H9 (cell line): ENCODE measurements at places on chromosomes 5 and 9. TPM values are rescaled to one million over a fixed set of nuclear protein-coding genes. Genes with fewer than 3 reads are reported as not detected.
A peak's percentile ranks its signal among the peaks of the same experiment; 100 is the strongest.

RCL1 gene
- total RNA-seq: 34.4 and 34.5 TPM in 2 replicates

IFNE gene
- not detected in 2 replicates for total RNA-seq

CEP72 gene
- 24.8 and 26.7 TPM in 2 replicates for total RNA-seq

TTC16 gene
- not detected in 2 replicates for total RNA-seq

CHSY3 gene
- 0.37 and 0.42 TPM in 2 replicates for total RNA-seq

TRIM36 gene
- total RNA-seq: 14.6 and 19.3 TPM in 2 replicates

SUSD1 gene
- total RNA-seq: 7.7 and 8.1 TPM in 2 replicates

UNC13B gene
- total RNA-seq: 43.5 and 48.2 TPM in 2 replicates

GRCh38 chr5:56670916-56671315, 144.4 kb upstream of the MAP3K1 start:
- peaks cover 18% of the 10 kb centered on the region for H3K4me1 ChIP-seq
- DNase-seq: no peak
- H3K27ac ChIP-seq: no peak overlapping the region
- H3K27me3 ChIP-seq: no peaks in the 10 kb centered on the region; the same call in 1 of the 2 replicates
- no peak overlapping the region for H3K4me3 ChIP-seq

DNA sequence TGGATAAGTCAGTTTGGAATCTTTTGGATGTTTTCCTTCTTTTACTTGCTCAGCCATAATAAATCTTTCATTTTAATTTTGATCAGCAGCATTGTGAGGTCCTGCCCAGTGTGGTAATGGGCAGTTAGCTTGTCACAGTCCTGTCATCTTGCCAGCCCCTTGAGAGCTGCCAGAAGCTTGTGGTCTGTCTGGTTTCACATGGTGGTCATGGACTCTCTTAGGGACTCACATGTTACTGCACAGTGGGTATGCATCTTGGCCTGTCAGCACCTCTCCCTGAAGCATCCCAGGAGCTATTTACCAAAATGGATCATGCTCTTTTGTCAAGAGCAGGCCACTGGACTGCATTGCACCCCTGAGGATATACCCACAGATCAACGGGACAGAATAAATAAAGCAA, 60.3 kb downstream of the DAPK1 start:
- H3K4me1 ChIP-seq: peaks cover 3% of the 10 kb centered on the region; the same call in 1 of the 2 replicates
- peaks cover 11% of the 10 kb centered on the region; the same call in 1 of the 2 replicates for H3K36me3 ChIP-seq
- no peaks in the 10 kb centered on the region for H3K27me3 ChIP-seq
- no peak overlapping the region for H3K27ac ChIP-seq

DNA sequence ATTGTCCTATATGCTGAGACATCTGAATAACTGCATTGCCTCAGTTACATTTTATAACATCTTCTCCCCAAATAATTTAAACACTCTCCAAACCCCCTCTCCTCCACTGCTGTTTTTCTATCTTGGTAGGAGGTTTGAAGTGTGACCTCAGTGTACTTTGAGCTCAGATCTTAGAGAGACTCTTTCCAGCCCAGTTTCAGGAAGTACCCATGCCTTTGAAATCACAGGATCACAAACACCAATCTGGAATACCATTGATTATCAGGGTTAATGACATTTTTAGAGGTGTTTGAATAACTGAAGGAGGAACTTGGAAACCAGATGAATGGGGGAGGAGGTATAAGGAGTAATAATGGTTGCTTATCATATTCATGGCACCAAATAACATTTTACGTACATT, 93.2 kb downstream of the GCNT1 start:
- no peaks in the 10 kb centered on the region for H3K27me3 ChIP-seq
- H3K36me3 ChIP-seq: no peaks in the 10 kb centered on the region
- no peak overlapping the region for H3K27ac ChIP-seq
- no peak for DNase-seq
- no peak overlapping the region for H3K4me3 ChIP-seq

- no peak overlapping the region for H3K27ac ChIP-seq
- H3K4me3 ChIP-seq: no peak overlapping the region
- no peaks in the 10 kb centered on the region for H3K36me3 ChIP-seq
- H3K27me3 ChIP-seq: no peaks in the 10 kb centered on the region
- DNase-seq: peak; percentile 38
These were observed 107.2 kb upstream of the STC2 start for GRCh38 chr5:173435447-173435846.

DNA sequence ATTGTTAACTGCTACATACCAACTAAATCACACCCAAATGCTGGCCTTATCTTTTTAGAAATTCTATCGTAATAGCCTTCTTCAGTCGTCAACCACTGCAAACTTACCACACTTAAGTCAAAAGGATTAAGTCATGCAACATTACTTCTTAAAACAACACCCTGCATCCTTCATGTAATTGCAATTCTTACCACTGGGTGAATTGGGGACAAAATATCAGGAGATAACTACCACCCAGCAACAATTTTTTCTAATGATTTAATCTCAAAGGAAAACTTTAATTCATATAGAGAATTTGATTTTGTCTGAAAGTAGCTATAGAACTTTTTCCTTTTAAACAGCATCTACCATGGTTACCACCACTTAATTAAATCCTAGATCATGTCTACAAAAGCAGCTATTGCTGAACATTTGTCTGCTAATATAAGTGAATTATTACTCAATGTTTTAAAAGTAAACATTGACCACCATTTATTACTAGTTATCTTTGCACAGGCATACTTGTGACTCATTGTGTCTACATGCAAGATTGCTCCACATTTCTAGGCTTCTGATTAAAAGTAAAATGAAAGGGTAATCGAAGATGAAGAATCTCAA, 10.5 kb downstream of the MLLT3 start:
- H3K27ac ChIP-seq: no peak overlapping the region
- H3K27me3 ChIP-seq: no peaks in the 10 kb centered on the region
- DNase-seq: no peak

- 0 out of 2 replicates have a peak, but pooled peaks cover 5% of the 10 kb centered on the region for H3K4me1 ChIP-seq
- DNase-seq: peak; percentile 73
- no peaks in the 10 kb centered on the region for H3K36me3 ChIP-seq
- peak overlapping the region; percentile 59 for H3K4me3 ChIP-seq
- peaks cover 43% of the 10 kb centered on the region for H3K27me3 ChIP-seq
- H3K27ac ChIP-seq: no peak overlapping the region
These were observed 216.1 kb downstream of the MEF2C start for GRCh38 chr5:88666761-88667495.

GRCh38 chr9:91037511-91038482, 236.2 kb downstream of the SYK start:
- no peaks in the 10 kb centered on the region for H3K27me3 ChIP-seq
- no peak for DNase-seq
- H3K36me3 ChIP-seq: no peaks in the 10 kb centered on the region; the same call in 2 of the 3 replicates
- no peak overlapping the region for H3K4me3 ChIP-seq
- H3K27ac ChIP-seq: no peak overlapping the region

DNA sequence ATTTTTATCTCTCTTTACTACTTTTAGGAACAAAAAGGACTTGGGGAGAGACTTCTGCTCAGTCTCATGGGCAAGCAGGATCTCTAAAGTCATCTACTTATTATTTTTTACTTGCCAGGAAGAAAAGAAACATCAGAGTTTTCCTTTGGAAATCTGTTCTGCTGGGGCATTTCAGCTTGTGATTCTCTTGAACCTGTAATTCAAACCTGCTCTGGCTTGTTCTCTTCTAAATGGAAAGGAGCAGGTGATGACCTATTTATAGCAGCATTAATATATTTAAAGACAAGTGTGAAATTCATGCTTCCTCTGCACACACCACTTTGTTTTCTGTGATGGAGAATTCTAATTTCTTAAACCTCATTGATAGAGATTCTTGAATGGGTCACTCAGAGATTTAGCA, 2.0 kb downstream of the ADCY2 start:
- H3K36me3 ChIP-seq: no peaks in the 10 kb centered on the region
- H3K27me3 ChIP-seq: no peaks in the 10 kb centered on the region
- no peak for DNase-seq
- peak overlapping the region; percentile 97 for H3K4me3 ChIP-seq

GRCh38 chr9:70389621-70390266, 24.7 kb downstream of the KLF9 start:
- H3K4me3 ChIP-seq: no peak overlapping the region
- H3K27ac ChIP-seq: no peak overlapping the region
- no peaks in the 10 kb centered on the region for H3K36me3 ChIP-seq
- no peaks in the 10 kb centered on the region for H3K4me1 ChIP-seq

GRCh38 chr5:36264202-36264760, 22.6 kb upstream of the NADK2 start:
- H3K27ac ChIP-seq: no peak overlapping the region
- no peaks in the 10 kb centered on the region for H3K4me1 ChIP-seq
- no peaks in the 10 kb centered on the region for H3K36me3 ChIP-seq
- no peak for DNase-seq

- no peaks in the 10 kb centered on the region for H3K36me3 ChIP-seq
- H3K4me1 ChIP-seq: no peaks in the 10 kb centered on the region; the same call in 1 of the 2 replicates
- no peak for DNase-seq
- H3K4me3 ChIP-seq: no peak overlapping the region
- H3K27me3 ChIP-seq: no peaks in the 10 kb centered on the region
These were observed 46.0 kb downstream of the CAMK2A start for GRCh38 chr5:150243590-150243989.

- H3K36me3 ChIP-seq: no peaks in the 10 kb centered on the region
- H3K27ac ChIP-seq: no peak overlapping the region
- DNase-seq: no peak
- no peak overlapping the region for H3K4me3 ChIP-seq
These were observed 296.6 kb upstream of the FBXL7 start for GRCh38 chr5:15203376-15203775.

- H3K4me3 ChIP-seq: no peak overlapping the region
- H3K27ac ChIP-seq: no peak overlapping the region
- no peak for DNase-seq
- peaks cover 3% of the 10 kb centered on the region for H3K36me3 ChIP-seq
- no peaks in the 10 kb centered on the region for H3K4me1 ChIP-seq
- no peaks in the 10 kb centered on the region for H3K27me3 ChIP-seq
These were observed 84.7 kb downstream of the PARP8 start for GRCh38 chr5:50751064-50751657.

GRCh38 chr9:126616521-126616976, 2.8 kb downstream of the LMX1B start:
- H3K27ac ChIP-seq: no peak overlapping the region
- DNase-seq: no peak

DNA sequence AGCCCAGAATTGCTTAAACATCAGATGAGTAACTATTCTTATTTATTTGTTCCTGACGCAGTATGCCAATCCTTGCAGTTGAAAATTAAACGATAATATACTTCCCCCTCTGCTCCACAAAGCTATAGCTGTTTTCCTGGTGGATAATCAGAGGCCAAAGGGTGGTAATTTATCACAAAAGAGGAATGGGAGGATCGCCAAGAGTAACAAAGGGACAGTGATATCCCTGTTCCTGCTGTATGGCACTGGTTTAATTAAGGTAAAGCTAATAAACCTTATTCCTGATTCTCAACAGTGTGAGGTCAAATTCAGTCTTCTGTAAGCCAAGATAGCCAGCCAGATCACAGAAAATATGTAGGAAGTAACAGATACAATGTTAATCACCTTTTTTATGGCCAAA, 33.4 kb upstream of the PTGER4 start:
- no peak for DNase-seq
- no peaks in the 10 kb centered on the region for H3K4me1 ChIP-seq
- no peak overlapping the region for H3K4me3 ChIP-seq
- no peak overlapping the region for H3K27ac ChIP-seq
- H3K27me3 ChIP-seq: no peaks in the 10 kb centered on the region

GRCh38 chr9:94086486-94087345, 2.5 kb downstream of the PTPDC1 start:
- H3K36me3 ChIP-seq: peaks cover 2% of the 10 kb centered on the region; the same call in 1 of the 2 replicates
- H3K27ac ChIP-seq: no peak overlapping the region
- H3K4me1 ChIP-seq: 0 out of 2 replicates have a peak, but pooled peaks cover 3% of the 10 kb centered on the region
- no peak for DNase-seq
- no peaks in the 10 kb centered on the region for H3K27me3 ChIP-seq

DNA sequence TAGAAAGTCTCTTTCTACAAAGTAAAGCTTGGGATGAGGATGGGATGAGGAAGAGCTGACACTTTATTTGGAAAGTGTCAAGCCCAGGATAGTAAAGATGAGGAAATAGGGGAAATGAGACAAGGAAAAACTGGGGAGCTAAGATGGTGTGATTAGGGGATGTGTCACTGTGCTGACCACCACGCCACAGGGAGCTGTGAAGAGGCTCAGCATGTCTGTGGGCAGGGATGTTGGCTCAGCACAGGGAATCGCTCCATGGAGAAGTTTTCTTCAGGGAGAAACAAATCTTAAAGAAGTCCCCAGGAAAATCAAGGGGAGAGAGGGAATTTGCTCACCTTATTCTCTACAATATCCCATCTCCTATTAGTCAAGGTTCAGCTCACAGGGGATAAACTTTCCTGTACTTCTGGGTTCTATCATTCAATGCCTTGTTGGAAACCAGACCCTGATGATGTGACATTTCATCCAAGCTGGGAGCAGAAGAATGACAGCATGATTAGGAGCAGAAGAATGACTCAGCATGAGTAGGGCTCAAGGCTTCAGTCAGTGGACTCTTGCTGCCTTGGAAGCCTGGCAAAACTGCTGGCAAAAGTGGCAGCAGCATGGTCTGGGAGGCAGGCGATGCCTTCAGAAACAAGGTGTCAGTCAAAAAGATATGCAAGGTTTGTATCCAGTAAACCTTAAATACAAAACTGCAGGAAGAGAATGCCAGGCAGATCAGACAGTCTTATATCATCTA, 4.9 kb downstream of the HSPB3 start:
- peaks cover 4% of the 10 kb centered on the region for H3K4me1 ChIP-seq
- DNase-seq: no peak
- H3K27ac ChIP-seq: no peak overlapping the region
- no peaks in the 10 kb centered on the region for H3K27me3 ChIP-seq

- no peaks in the 10 kb centered on the region for H3K4me1 ChIP-seq
- no peak for DNase-seq
- no peak overlapping the region for H3K27ac ChIP-seq
- no peaks in the 10 kb centered on the region for H3K27me3 ChIP-seq
- no peaks in the 10 kb centered on the region for H3K36me3 ChIP-seq
- peak overlapping the region; percentile 93 for H3K4me3 ChIP-seq
These were observed 117.4 kb upstream of the PRSS3 start for GRCh38 chr9:33677961-33678360.

DNA sequence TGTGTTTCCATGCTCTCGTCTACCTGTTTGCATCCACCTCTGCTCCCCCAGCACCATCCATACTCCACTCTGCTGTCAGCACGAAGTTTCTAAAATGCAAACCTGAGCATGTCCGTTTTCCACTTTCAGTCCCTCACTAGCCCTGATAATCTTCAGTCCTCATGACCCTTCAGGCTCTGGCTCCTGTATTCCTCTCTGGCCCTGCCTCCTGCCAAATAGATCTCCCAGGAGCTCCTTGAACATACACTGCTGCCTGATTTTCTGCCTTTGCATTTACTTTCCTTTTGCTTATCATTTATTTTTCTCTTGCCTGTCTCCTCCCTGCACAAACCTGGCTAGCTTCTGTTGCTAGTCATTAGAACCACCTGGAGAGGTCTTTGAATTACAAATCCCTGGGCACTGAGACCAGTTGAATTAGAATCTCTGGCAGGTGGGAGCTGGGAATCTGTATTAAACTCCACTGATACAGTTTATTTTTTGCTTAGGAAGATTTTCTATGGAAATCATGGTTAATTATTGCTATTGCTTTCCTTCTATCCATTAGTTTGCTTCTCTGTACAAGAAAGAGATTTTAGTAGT, 18.5 kb downstream of the ARHGEF28 start:
- no peak for DNase-seq
- no peaks in the 10 kb centered on the region for H3K36me3 ChIP-seq
- H3K27me3 ChIP-seq: no peaks in the 10 kb centered on the region
